ENCODE measurements at places on chromosomes 12 and 14.
A peak's percentile ranks its signal among the peaks of the same experiment; 100 is the strongest.

GRCh38 chr12:124201248-124201647 is 93.6 kb upstream of the RFLNA start:
- no peak for DNase-seq

- no peak for DNase-seq
Measured at GRCh38 chr12:102061096-102061559, 663 bp downstream of the WASHC3 start.

DNA sequence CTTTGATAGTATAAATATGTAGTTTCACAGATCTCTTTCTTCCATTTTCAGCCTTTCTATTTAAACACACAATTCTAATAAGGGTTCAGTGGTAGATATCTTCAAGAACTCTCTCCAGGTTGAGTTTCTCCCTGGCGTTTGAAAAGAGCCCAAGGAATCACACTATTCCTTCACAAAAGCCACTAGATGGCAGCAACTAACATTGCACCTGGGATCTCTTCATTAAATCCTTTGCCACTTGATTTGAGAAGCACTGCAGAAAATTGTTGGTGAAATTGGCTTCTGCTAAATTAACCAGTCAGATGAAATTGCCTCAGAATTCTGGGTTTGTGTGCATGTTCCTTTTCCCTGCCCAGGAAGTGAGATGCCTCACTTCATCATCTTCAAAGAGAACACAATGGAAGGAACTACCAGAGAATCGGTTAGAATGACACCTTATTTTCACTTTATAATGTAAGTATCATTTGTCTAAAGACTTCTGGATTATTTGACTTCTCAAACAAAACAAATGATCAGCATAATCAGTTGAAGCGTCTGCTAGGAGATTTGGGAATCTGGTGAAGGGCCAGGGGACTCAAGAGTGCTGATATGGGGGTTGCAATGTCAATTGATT is 6.8 kb downstream of the CCDC198 start:
- DNase-seq: peak; percentile 28

DNA sequence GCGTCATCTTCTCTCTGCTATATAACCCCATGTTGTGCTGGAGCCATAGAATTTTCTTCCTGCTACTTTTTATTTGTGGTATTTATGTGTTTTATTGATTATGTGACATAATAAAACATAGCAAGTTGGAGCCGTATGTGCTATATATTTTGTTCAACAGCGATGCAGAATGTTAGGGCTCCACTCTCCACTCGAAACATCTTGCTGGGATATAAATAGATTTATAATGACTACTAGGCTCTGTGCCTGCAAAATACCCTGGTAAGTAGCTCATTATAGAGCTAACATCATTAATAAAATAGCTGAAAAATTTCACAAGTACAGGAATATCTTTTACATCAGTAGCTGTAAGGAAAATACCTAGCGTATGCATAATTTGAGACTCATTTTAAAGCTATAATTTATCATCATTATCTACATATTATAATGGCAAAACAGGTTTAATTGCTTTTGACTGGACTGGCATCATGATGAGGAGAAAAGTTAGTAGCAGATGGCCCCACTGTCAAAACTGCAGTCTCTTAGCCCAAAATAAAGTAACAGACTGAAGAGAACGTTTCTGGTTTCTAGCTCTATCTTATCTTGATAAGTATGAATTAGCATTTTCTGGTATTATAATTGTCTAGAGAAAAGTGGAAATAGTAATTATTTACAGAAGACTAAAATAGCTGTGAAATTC is 263.0 kb downstream of the NEDD1 start:
- DNase-seq: no peak

DNA sequence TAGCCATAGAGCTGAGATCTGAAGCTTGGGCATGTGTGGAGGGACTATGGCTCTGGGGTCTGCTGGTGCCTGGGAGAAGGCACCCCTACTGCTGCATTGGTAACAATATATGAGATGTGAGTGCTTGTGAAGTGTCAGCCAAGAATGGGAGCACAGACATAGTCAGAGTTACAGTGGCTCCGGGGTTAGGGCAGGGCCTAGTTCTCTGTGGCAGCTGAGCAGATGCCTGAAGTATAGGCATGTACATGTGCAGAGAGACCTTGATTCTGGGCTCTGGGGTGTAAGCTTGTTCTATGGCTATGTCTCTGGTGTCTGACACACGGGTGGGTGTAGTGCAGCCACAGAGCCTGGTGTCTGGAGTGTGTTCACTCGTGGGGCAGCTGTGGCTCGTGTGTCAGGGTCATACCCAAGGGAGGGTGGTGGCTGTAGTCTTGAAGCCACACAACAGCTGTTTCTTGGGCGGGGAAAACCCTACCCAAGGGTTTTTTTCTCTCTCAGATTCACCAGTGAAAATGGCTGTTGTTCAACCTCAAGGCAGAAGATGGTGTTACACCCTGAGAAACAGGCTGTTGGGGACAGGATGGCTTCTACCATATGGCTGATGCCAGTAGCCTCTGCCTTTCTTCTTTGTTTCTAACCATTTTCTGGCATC is 11.9 kb upstream of the TCL1A start:
- DNase-seq: no peak

GRCh38 chr14:104738375-104739019 is 14.4 kb upstream of the SIVA1 start:
- no peak for DNase-seq

DNA sequence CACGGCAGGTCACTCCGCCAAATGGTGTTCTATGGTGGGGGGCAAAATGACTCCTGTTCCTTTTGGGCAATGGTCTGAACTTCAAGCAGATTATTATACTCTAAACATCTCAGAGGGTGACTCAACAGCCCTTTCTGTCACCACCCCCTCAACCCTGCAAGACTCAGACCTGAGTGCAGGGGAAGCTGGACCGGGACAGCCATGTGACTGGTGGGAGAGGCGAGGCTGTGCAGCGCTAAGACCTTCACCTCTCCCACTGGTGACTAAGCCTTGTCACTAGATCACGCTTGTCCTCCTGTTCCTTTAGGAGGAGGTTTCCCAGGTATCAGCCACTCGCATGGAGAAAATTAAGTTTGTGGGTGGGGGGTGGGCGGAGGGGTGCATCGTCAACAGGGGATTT is 67.1 kb upstream of the CCND2 start:
- no peak for DNase-seq

GRCh38 chr12:98022961-98023360 is 492.4 kb upstream of the TMPO start:
- no peak for DNase-seq

- no peak for DNase-seq
Measured at GRCh38 chr14:69005432-69006148, 26.5 kb upstream of the ACTN1 start.

All from renal cortex interstitium (tissue), 15 donors.